ENCODE measurements at places on chromosomes 11 and 22.
A peak's percentile ranks its signal among the peaks of the same experiment; 100 is the strongest.

- no peak for DNase-seq
Observed at GRCh38 chr11:46348566-46349401, 1.5 kb downstream of the DGKZ start.

DNA sequence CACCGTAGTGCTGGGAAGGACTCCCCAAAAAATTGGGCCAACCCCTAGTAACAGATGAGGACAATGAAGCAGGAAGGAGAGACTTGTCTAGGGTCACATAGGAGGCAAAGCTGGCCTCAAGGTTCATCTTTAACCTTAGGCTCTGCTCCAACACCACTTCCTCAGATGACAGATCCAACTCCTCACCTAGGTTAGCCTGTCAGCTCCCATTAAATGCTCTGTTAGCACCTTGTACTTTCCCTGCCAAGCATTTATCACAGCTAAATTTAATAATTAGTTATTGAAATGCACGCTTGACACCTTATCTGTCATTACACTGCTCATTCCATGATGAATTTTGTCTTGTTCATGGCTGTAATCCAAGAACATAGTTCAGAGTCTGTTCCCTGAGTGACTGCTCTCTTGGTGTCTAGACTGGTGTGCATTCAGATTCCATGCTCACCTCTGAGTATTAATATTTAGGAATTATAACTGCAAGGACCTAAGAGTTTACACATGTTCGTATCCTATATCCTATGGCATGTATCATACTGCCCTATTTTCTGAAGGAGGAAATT is 18.6 kb downstream of the MAP6 start:
- no peak for DNase-seq

GRCh38 chr11:35593143-35593542 is 25.1 kb upstream of the FJX1 start:
- no peak for DNase-seq

DNA sequence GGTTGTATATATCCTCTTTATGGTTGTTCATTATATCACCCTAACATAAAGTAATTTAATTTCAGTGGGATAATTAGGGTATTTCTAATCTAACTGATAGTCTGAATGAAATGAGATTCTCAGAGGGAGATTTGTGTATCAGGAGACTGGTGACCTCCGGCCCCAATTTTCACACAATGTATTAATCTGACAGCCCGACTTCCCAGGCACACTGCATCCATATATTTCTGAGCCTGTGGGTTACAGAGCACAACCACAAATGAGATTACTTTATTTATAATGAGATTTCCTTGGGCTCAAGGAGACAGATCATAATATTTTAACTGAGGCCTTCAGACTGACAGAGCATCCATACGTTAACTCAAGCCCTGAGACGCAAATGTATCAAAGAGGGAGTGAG is 125.9 kb downstream of the RCN1 start:
- no peak for DNase-seq

GRCh38 chr11:129319751-129320150 is 55.9 kb upstream of the BARX2 start:
- no peak for DNase-seq

GRCh38 chr11:73187854-73188253 is 30.2 kb upstream of the P2RY2 start:
- no peak for DNase-seq

GRCh38 chr11:11140510-11140909 is 212.5 kb downstream of the CSNK2A3 start:
- no peak for DNase-seq

- DNase-seq, result no peak
Observed at GRCh38 chr11:122888162-122888561, 5.6 kb downstream of the JHY start.

- no peak for DNase-seq
Observed at GRCh38 chr11:64250415-64251015, 815 bp upstream of the PLCB3 start.

GRCh38 chr11:13277768-13278608 is at the start of gene BMAL1:
TSS of gene BMAL1 (plus strand) at chr11:13277790. CDS start at chr11:13354309, 76,519 bp downstream.
- DNase-seq, result peak; percentile 87

DNA sequence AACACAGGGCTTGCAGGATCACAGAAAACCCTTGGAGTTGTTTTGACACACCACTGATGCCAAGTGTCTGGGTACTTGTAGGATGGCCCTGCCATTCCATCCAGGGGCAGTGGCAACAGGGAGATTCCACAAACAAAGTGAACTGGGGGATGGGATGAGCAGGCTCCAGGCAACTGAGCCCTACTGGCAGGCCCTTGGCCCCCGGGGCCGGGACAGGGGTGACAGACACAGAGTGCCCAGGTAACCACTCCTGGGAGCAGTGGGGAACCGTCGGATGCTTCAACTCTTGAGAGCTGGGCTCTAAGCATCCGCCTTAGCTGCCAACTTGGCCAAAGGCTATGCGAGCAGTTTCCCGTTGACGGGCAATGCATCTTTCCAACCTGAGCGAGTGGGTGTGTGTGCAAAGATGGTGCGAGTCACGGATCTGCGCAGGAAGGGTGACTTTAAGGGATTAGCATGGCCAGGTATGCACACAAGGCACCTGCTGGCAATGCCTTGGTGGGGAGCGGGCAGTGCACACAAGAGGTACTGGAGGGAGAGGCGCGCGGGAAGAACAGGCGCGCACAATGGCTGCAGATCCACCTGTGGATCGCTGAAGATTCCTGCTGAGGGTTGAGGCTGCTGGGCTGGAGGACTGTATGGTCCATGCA is 83.1 kb upstream of the PRODH start:
- DNase-seq, result no peak

- DNase-seq, result peak; percentile 9
Observed at GRCh38 chr11:85628771-85629341, 463 bp downstream of the TMEM126B start.

- DNase-seq, result peak; percentile 33
Observed at GRCh38 chr11:44036811-44037657, 10.7 kb upstream of the ACCSL start.

DNA sequence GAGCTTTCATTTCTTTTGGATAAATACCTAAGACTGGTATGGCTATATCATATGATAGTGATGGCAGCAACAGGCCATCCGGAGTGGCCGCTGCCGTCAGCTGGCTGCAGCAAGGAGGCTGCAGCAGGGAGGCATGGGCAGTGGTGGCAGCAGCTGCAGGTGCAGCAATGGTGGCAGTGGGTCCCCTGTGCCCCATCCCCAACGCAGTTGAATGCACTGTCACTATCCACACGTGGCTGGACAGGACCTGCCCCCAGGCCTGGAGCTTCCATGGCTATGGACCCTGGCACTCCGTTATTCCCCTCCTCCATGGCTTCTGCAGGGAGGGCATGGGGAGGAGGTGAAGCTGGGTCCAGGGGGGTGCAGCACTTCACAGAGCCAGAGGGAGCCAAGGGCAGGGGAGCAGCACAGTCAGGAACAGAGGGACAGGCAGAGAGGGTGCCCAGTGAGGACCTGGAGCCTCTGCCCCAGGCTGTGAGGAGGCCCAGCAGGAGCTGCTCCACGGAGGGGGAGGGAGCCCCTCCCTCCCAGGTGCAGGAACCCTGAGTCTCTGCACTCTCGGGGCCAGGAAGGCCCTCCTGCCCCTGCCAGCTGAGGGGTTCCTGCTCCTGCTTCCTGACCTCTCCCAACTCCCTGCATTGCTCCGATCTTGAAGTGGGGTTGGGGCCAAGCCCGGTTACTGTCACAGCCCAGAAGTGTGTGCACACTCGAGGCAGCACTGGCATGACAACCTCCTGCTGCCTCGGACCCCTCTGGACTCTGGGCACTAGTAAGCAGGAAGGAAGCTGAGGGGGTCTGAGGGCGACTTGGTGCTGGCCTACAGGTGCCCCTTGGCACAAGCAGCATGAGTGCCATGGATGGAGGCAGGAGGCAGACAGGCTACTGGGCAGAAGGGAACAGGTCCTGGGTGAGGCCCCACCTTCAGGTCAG is 466.3 kb downstream of the GUCY1A2 start:
- DNase-seq, result no peak

GRCh38 chr11:132839236-132839945 is 692.9 kb downstream of the OPCML start:
- no peak for DNase-seq

DNA sequence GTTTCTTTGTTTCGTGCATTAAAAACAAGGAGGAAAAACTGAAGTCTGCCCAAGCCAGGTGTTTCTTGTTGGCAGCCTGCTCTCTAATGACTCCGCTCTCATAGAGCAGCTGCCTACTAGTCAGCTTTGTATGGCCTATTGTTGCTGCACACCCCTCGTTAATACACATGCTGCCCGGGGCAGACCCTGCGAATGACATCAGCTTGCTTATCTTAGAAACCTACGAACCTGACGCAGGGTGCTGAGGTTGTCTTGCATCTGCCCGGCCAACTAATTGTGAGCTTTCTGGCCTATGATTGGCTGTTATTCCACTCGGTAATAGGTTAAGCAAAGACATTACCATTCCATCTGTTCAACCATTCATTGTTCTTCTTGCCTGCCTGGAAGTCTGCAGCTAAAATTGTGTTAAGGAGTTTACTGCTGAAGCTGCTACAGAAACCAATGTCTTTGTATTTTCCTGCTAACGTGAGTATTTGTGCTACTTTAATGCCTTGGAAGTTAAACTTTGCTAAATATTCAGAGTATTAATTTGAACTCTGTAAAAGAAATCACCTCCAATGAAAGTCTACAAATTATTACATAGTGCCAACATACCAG is 37.5 kb downstream of the ZC3H12C start:
- DNase-seq, result no peak

- DNase-seq, result no peak
Observed at GRCh38 chr11:79758325-79758724, 317.5 kb upstream of the TENM4 start.

- DNase-seq, result no peak
Observed at GRCh38 chr11:133399855-133400625, 132.3 kb downstream of the OPCML start.

DNA sequence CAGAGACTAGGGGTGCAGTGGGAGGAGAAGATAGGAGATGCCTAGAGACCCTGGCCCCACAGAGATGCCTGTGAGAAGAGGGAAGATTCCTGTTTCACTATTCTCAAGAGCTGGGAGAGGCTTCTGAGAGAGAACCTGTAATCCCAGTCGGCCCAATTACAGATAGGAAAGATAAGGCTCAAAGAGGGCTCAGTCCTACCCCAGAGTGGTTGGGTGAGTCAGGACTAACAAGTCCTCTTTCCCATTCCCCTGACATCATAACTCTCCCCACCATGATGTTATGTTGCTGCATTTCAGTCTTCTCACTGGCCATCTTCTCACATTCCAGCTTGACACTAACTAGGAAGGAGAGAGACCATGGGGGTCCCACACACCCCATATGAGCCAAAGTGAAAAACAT is 17.9 kb downstream of the ARHGEF12 start:
- DNase-seq, result no peak

DNA sequence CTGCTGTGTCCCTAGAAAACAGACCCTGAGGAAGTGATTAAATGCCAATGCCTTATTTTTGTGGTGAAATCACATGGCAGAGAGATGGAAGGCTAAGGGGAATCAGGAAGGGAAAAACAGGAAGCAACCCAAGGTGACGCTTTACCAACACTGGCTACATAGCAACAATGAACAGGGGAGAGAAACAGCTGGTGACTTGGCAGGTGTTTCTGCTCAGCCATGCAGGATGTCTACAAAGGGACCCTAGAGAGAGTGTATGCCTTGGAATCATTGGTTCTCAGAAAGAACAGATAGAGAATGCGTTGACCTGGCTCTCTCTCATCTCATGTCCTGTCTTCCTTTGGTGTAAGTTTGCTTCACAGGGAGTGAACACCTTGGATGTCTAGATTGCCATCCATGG is 911.9 kb downstream of the OPCML start:
- DNase-seq, result no peak

DNA sequence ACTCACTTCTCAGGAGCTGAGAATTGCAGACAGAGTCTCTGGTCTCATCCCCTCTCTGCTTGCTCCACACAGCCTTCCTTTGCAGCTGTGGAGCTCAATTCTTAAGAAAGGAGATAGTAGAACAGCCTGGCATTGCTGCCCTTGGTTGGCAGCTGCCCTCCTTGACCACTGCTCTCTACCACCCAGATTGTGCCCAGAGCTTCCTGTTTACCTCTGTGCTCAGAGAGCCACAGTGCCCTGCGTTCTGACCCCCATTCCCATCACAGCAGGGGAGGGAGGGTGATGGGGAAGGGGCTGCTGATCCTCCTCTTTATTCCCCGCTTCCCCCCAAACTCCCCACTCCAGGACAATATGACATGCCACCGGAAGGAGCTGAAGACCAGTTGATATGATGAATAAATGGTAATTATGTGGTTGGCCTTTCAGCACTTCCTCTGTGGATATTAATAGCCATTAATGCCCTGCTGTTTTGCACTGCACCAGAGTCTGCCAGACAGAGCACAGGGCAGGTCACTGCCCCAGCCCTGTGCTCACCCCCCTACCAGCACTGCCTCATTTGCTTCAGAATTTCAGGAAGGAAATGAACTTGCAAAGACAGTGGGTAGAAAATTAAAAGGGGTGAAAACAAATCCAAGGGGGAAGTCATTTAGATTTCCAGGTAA is 426.8 kb upstream of the CADM1 start:
- DNase-seq, result peak; percentile 88

DNA sequence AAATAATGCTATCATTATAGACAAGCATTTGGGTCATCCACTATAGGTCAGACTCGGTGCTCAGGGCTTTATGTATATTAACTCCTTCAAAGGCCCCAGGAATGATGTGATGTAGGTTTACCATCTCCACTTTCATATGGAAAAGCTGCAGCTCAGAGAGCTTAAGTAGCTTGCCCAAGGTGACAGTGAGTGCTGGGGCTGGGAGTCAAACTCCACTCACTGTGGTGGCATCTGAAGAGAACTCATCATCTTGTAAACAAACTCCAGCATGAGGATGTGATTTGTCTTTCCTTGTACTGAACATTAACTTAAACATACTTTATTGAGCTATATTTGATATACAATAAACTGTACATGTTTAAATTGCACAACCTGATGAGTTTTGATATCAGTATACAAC is 25.4 kb downstream of the TENM4 start:
- no peak for DNase-seq

DNA sequence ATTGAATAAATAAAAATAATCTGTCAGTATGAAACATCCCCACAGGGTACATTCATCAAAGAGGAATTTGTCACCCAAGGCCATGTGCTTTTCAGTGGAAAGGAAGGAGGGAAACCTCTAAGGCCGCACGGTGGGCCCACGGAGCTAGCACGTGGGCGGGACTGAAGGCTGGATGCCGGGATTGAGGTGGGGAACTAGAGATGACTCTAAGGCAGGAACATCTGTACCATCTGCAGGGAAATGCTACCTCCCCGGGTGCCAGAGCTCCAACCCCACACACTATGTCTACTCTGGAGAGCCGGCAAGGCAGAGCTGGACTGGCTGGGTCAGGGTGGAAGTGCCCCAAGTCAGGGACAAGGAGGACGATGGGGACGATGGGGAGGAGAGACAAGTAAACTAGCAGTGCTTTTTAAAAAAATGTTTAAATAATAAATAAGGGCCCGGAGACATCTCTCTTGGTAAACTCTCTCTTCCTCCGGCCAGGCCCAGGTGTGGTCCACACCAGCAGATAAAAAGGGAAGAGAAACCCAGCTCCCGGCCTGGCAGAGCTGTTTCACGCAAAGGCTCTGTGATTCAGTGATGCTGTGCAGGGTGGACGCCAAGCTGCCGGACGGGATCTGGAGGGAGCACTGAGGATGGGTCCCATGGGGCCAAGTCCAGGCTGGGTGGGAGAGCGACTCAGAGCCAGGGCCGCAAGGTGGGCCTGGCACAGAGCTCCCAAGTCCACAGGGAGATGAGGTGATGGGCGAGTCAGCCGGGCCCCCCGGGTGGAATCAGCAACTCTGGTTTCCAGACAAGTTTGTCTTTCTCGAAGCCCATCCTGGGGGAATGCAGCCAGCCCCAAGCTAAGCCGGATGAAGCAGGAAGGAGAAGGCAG is 5.8 kb downstream of the LIF start:
- no peak for DNase-seq

Measured in suppressor macrophage (primary cell).